Dermis microvascular lymphatic vessel endothelial cell (primary cell): ENCODE measurements at places on chromosomes 2 and 18.

GRCh38 chr2:236499691-236500578, 69.7 kb upstream of the ACKR3 start:
- DNase-seq = no peak

DNA sequence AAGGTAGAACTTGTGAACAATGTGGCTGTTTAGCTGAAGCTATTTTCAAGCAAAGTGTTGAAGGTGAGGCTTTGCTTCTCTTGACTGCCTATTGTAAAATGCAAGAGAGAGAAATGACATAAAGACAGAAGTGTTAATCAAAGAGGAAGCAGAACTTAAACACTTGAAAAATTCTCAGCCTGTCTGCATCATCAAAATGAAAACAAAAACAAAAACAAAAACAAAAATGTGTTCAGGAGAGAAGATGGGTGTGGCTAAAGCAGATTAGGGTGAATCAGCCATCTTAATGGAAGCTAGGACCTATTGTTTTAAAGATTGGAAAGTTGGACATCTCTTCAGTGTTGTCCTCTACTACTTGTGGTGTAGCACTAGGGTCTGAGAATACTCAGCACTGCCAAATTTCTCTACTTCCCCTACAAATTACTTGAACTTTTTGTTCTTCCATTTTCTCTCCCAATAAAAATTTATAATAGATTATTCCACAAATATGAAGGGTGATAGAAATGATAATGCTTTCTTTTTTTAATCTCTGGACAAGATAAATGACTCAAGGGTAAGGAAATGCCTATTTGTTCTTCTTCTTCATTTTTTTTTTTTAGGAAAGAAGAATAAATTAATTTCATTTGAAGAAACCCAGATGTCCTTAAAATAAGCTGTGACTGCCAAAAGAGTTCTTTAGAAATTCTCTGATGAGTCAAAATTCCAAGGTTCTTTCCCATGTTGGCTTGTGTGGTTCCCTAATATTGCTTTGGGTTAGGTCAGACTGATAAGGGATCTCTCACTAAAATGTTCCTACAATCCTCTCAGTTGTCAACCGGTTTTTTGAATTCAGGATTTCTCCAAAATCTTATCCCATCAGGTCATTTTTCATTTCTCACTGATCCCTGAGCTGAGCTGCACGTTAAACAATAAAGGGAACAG, 571.2 kb upstream of the ZEB2 start:
- DNase-seq = no peak

DNA sequence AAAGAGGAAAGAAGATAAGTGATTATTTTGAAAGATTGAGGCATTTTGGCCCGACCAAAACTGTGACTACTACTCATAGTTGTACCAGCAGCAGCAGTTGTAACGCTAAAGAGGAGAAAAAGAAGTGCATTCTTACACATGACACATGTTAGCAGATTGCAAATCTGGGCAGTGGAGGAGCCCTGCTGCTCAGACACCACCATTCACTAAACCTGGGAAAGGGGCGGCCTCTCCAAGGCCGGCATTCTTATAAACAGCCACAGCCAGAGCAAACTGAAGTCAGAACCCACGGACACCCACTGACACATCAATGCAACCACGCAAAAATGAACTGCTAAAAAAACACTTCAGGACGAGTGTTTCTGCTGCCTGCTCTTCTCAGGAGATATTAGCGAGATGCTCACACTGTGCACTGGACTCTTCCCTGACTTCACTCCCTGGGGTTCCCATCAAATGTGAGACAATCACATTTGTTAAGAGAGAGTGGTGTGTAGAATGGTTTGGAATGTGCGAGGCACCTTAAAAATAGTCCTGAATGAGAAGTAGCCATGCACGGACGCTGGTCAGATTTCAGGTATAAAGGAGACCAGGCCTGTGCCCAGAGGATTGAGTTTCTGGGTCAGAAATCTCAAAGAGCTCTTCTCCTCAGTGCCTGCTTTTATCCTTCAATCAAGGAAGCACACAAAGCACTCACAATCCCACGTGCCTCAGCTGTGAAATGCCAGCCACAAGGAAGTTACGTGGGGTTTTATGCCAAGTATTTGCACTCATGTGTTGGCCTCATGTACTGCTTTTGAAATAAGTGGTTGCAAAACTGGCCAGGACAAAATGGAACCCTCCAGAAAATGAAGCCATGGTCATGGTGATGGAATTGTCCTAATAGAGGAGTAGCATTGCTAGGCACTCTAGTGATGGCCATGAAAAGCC, 83.4 kb downstream of the MTCL1 start:
- DNase-seq = no peak

- DNase-seq = no peak
Observed at GRCh38 chr2:130156624-130157004, 11.7 kb upstream of the CCDC74B start.

GRCh38 chr2:28334527-28334894, 58.1 kb upstream of the FOSL2 start:
- no peak for DNase-seq

- no peak for DNase-seq
Observed at GRCh38 chr2:30612371-30612770, 165.3 kb downstream of the LCLAT1 start.

- DNase-seq = no peak
Observed at GRCh38 chr2:186027922-186028321, 289.3 kb downstream of the FSIP2 start.

- peak; percentile 81 for DNase-seq
Observed at GRCh38 chr2:68837164-68837860, 33.9 kb downstream of the BMP10 start.

- no peak for DNase-seq
Observed at GRCh38 chr2:229825476-229825875, 96.3 kb downstream of the TRIP12 start.

DNA sequence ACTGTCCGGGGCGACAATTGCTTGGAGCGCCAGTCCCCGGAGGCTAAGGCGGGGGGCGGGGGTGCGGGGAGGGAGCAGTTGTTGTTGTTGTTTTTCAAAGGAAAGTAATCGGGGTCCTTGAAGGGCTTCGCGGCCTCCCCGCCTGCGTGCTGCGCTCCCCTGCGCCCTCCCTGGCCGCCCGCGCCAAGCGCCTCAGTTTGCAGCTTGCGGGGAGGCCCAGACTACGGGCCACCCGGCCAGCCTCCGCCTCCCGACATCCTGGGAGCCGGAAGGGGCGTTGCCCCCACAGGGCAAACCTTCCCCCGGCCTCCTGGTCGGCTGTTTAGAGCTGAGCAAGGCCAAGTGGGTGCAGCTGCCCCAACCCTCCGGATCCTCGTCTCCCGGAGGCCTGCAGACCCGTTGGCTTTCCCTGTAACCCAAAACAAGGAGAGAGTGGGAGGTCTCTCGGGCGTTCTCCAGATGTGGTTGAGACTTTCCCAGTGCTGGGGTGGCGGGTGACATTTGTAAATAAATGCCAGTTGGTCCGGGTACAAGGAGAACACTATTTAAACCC, 3.7 kb upstream of the SIX3 start:
- DNase-seq = no peak

DNA sequence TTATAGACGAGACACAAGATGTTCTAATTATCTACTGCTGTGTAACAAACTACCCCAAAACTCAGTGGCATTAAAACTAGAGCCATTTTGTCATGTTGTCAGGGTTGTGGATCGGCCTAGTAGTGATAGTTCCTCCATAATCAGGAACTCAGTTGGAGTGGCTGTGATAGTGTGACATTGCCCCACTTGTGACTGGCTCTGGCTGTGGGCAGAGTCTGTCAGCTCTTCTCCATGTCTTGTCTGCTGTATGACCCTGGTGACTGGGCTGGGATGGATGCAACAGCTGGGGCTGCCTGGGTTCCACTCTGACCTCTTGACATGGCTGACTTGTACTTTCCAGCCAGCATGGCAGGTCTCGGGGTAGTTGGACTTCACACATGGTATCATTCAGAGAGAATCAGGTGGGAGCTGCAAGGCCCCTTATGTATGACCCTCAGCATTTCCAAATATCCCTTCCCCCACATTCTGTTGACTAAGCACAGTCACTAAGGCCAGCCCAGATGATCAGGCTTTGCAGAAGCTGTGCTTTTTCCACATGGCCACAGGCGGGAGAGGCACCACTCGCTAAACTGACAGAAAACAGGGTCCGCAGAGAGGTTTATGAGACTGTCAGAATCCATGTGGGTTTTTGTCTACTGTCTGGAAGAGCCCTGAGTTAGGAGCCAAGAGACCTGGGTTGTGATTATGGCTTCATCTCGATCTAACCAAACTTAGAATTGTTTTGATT, 50.3 kb downstream of the SETBP1 start:
- DNase-seq = no peak

DNA sequence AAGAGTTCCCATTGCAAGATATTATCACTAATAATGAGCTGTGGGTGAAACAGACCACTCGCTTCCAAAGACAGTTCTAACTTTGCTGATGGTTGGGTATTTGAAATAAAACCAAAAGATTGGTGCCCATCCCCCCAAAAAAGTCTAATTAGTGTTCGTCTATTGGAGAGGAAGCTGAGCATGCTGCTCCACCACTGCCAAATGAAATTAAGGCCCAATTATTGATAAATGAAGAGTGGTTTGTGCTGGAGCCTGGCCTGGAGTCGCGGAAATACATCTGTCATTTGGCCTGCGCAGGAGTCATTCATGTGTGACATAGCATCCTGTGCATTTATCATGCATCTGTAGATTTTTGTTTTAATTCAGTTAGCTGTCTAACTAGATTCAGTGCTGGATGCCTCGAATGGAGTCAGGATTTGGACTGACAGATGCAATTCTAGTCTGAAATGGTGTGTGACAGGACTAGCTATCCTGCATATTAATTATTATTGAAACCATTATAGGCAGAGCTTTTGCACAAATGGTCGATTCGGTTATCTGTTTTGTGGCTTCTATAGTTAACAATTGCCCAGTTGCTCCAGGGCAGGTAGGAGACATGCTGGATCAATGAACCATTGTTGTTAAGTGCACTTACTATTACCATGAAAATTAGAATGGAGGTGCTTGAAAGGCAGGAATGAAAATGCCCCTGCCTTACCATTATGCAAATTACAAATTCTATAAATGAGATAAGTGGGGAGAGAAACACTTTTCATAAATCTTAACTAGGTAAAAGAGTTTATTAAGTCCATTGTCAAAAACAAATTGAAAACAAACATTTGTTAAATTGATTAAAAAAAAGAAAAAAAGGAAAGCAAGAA, 450.4 kb upstream of the TCF4 start:
- DNase-seq = no peak

GRCh38 chr18:25067275-25068025, 284.5 kb downstream of the ZNF521 start:
- DNase-seq = no peak

GRCh38 chr2:37780387-37780676, 108.9 kb upstream of the CDC42EP3 start:
- peak; percentile 17 for DNase-seq

- no peak for DNase-seq
Observed at GRCh38 chr18:76860411-76860810, 38.1 kb downstream of the ZNF236 start.

GRCh38 chr18:57004366-57005121, 142.3 kb upstream of the BOD1L2 start:
- peak; percentile 64 for DNase-seq

DNA sequence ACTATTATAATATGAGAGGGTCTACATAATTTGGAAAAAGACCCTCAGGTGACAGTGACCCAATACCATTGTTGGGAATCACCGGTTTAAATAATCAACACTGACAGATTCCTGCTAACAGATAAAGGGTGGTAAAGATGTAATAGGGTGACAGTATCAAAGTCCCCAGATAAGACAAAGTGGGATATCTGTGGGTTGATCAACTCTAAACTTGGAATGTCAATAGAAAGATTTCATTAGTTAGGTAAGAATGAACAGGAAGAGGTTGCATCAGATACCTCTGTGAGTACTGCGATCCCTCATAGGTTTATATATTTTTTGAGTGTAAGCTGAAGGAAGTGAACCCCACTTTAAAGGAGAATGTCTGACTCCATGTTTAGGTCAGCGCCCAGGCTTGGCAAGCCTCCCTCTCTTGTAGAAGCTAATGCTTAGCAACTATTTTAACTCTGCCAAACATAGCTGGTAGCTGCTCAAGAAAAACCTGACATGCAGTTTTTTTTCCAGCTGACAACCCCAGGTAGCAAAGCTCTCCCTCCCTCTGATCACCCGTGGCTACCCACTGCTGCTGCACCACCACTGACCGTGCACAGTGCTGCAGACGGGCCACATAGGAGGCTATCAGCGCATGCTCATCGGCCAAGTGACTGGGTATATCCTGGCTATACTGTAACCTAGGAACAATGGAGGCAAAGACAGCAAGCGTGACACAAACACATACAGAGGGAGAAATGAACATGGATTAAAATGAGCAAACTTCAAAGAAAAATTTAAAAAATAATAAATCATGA, 113.3 kb upstream of the DNMT3A start:
- no peak for DNase-seq

DNA sequence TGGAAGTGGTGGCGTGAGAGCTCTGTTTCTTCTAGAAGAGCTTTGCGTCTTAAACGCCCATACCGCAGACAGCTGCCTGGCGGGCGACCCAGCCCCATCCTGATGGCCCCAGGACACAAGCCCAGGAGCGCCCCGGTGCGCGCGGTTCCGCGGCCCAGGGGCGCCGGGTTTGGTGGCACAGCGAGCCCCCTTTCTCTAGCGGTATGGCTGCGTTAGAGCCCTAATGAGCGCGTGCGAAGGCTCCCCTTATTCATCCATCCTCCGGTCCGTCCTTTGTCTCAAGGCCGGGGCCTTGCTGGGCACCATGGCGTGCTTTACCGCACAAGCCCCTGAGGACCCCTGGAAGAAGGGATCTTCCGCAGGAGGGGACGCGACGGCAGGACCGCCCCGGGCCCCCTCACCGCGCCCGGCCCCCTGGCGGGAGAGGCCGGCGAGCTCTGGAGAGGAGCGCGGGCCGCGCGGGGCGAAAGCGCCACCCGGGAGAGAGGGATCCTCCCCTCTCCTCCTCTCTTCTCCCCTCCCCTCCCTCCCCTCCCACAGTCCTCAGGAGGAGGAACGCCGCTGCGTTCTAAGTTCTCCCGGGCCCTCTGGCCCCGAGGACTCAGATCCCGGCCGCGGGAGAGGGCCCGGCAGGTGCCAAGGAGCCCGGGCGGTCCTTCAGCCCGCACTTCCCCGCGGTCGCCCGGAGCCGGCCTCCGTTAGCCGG, 626 bp upstream of the SLC1A4 start:
- DNase-seq = peak; percentile 39

- DNase-seq = no peak
Observed at GRCh38 chr18:47863041-47863440, 67.4 kb downstream of the SMAD2 start.

GRCh38 chr2:185787227-185788145, 48.9 kb downstream of the FSIP2 start:
- DNase-seq = no peak
